ENCODE measurements at places on chromosomes 2 and 18.

DNA sequence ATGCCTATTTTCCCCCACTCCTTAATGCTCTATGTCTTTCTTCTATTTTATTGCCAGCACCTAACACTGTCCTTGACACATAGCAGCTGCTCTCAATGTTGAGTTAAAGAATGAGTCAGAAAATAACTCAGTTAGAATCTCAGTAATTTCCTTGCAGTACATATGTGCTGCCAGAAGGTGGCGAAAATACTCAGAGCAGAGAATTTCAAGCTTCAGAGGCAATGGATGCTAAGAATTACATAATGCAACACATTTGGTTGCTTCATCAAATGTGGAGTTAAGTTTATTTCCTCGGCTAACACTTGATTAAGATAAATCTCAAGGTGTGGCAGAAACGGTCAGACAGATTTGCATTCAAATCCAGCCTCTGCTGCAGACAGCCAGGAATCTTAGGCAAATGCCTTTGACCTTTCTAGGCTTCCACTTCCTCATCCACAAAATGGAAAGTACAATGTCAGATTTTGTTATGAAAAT, 105.6 kb downstream of the VSNL1 start:
- DNase-seq, result peak; percentile 20

DNA sequence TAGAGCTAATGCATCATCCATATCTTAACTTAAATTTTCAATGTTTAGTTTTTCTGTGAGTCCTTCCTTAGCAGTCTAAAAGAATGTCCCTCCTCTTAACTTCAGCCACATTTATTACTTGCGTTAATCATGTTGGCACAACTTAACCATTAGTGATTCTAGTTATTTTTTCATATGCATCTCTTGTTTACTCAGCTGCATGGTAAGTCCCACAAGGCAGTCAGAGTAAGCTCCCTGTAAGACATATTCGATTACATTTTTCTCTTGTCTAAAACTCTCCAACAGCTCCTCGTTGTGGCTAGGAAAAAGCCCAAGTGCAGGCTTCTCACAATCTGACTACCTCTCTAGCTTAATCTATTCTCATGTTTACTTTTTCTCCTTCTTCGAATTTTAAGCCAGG, 2045.3 kb upstream of the PIK3C3 start:
- DNase-seq, result no peak

DNA sequence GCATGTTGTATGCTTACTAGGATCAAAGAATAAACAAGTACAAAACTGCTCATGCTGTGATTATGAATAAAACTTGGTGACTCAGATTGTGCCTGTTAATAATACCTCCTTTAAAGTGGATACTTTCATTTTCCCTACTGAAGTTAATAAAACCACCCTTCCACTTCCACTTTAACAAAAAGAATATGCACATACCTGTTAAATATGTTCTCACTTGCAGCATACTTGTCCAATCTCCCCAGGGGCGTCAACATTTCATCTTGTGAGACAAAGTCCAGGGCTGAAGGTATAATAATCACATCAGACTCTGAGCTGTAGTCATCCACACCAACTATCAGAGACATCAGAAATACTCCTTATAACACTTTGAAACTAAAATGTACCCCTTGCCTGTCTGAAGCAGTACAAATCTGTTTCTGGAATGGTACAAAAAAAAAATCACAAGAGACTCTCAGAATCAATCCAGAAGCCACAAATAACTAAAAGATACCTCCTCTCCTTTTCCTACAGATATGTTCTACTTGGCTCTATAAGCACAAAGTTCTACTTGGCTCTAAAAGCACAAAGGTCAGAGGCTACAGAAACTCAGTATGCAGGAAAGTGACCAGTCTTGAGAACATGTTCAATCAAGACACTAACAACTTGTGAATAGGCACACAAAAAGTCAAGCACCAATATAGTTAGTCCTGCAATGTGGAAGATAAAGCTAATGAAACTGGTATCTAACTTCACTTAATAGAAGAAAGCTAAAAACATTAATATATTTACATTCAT, 19.3 kb downstream of the PPP4R1 start:
- DNase-seq, result no peak

- DNase-seq, result peak; percentile 15
Observed at GRCh38 chr2:216918088-216918680, 58.3 kb upstream of the TNP1 start.

DNA sequence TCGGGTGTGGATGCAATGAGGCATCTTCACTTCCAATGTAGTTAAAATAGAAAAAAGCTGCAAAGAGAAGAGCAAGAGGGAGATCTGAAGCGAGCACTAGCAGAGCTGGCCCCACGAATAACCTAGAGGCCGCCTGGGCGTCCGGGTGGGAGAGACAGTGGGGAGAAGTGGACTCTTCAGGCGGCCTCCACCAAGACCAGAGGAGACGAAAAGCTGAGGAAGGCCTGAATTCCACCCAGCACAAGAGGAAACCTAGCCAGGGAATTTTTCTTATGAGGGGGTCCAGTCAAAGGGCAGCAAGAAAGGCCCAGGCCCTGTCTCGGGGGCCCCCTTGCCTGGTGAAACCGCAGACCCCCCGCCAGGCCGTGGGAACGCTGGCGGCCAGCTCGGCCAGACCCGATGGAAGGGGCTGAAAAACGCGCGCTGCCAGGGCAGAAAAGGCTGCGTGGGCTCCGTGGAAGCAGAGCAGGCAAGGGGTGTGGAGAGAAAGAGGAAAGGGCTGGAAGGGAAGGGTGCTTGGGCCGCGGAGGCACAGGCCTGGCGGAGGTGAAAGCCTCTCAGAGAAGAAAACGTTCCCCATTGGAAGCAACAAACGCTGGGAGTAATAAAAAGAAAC, 69.2 kb downstream of the KCTD1 start:
- DNase-seq, result no peak

DNA sequence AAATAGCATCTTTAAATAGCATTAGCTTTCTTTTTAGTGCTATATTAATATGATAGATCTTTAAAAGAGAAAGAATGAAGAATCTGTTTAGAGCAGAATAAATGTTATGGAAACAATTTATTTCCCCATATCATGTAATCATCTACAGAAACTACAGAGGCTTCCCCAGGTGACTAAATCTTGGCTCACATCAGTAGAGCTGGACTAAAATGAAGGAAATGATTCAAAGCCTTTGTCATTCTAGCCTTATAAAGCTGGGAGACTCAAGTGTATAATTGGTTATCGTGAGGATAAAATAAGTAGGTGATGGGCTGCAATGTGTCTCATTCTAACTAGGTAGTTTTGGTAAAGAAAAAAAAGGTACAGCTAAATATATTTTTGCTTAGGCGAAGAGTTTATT, 83.2 kb upstream of the UNC80 start:
- DNase-seq, result no peak

DNA sequence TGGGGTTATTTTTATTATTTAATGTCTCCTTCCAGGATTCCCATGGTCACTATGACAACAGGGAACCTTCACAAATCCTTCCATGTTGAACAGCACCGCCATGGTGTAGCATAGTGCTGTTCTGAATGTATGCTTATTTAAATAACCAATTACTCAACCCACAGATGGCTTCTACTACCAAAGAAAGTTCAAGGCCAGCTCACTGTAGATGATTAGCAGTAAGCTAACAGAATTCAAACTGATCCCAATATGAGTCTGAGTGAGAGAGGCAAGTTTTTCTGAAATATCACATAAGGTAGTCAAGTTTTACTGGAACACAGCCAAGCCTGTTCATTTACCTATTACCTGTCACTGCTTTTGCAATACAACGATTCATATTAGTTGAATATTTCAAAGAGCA, 51.2 kb downstream of the CLASP1 start:
- no peak for DNase-seq

- DNase-seq, result no peak
Observed at GRCh38 chr18:36330435-36331052, 33.0 kb downstream of the FHOD3 start.

DNA sequence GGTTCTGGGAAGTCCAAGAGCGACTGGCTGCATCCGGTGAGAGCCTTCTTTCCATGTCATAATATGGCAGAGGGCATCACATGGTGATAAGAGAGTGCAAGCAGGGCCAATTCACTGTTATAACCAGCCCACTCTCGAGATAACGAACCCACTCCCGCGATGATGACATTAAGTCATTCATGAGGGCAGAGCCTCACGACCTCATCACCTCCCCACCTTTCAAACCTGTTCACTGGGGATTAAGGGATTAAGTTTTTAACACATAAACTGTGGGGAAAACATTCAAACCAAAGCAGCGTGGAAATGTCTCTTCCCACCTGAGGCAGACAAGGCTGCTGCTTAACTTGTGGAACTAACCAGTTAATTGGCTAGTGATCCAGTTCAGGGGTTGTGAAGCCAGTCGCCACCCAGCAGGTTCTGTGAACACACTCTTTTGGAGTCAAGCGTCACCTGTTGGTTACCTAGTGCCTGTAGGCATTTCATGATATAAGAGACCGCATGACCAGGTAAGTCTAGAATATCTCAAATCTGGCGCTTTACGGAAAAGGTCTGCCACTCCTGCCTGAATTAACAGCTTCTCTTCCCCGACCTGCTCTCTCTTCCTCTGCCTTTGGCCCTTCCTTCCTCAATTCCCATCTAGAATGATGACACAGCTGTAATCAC, 54.3 kb downstream of the EDAR start:
- DNase-seq, result no peak

DNA sequence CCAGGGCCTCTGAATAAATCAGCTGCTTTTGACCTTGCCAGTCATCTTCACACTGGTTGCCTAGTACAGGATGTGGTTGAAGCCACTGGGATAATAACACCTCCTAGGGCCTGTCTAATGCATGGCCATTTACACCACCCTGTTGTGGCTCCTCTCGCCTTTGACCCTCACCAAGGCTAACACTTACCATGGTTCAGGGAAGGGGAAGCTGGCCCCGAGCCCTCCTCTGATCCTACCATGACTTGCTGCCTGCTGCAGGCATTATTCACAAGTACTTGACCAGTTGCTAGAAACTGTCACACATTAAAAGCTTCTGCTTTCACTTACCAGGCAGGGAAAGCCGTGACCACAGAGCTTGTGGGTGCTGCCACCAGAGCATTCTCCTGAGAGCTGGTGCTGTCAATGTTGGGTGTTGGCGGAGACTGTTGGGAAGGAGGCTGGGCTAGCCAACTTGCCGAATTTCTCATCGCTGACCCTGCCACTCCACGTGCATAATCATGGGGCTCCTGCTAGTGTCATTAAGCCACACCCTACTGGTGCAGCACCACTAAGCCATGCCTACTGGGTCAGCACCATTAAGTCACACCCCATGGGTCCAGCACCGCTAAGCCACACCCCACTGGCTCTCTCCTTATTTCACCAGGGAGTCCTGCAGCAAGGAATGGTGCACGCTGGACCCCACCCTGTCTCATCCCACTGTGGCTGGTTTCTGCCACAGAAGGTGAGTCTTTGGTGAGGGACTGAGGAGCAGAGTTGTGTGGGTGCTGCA, 47.0 kb upstream of the TTC39C start:
- DNase-seq, result no peak

GRCh38 chr2:88195246-88195645, 25.1 kb downstream of the THNSL2 start:
- no peak for DNase-seq

DNA sequence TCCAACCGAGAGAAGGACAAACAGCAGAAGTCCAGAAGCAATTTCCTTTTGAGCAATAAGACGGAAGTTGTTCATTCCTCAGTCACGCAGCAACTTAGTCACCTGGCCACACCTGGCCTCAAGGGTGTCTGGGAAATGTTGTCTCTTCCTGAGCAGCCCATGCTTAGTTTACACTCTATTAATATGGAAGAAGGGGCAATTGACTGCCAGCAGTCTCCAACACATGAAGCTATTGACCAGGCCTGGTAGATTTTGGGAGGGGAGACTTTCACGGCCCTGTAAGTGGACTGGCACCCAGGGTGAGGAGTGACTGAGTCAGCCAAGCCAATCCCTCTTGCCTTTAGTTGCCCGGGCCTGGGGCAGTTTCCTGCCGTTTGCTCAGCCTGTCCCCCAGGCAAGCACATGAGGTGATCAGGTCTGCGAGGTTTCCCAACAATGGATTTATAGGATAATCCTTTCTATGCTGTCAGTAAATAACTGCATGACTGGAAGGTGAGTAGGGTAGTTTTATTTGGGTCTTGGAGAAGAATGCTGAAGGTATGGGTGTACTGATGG, 43.8 kb upstream of the PPP4R1 start:
- no peak for DNase-seq

- DNase-seq, result peak; percentile 85
Observed at GRCh38 chr18:34659579-34660517, 50.2 kb upstream of the DTNA start.

GRCh38 chr2:133561045-133561852, 7.0 kb downstream of the NCKAP5 start:
- peak; percentile 45 for DNase-seq

DNA sequence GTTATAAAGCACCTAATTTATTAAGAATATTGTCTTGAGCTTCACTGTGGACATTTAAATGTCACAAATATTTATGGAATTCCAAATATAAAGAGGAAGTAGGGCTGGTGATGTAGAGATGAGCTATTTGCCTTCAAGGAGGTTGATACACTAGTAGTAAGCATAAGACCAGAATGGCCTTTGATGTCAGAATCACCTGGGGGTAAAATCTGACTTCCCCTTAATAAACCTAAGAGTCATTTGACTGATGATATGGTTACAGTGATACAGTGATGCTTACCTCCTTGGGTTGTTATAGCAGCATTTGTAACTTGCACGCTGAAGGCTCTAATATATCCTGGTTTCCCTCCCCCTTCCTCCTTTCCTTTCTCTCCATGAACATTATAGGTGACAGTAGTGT, 143.7 kb downstream of the CERS6 start:
- DNase-seq, result no peak

All from NCI-H2029 (cell line).